ENCODE measurements at places on chromosomes 2 and 18.

GRCh38 chr2:225937625-225938187 is 538.2 kb downstream of the NYAP2 start:
- DNase-seq, result no peak

DNA sequence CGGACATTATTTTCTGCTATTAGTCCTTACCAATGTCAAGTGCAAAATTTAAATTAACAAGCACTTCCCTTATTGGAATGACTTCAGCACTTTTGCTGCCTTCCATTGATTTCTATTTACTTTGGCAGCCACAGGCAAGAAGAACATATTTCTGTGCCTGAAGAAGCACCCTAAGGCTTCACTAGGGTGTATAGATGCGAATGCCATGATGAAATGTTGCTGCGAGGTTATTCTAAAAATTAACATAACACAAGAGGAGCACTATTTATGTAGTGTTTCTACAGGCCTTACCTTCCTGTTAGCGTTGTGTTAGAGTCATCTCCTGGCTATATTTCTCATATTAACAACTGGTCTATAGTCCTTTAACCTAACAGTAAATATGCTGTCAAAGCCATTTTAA is 365.0 kb upstream of the HNRNPA3 start:
- no peak for DNase-seq

DNA sequence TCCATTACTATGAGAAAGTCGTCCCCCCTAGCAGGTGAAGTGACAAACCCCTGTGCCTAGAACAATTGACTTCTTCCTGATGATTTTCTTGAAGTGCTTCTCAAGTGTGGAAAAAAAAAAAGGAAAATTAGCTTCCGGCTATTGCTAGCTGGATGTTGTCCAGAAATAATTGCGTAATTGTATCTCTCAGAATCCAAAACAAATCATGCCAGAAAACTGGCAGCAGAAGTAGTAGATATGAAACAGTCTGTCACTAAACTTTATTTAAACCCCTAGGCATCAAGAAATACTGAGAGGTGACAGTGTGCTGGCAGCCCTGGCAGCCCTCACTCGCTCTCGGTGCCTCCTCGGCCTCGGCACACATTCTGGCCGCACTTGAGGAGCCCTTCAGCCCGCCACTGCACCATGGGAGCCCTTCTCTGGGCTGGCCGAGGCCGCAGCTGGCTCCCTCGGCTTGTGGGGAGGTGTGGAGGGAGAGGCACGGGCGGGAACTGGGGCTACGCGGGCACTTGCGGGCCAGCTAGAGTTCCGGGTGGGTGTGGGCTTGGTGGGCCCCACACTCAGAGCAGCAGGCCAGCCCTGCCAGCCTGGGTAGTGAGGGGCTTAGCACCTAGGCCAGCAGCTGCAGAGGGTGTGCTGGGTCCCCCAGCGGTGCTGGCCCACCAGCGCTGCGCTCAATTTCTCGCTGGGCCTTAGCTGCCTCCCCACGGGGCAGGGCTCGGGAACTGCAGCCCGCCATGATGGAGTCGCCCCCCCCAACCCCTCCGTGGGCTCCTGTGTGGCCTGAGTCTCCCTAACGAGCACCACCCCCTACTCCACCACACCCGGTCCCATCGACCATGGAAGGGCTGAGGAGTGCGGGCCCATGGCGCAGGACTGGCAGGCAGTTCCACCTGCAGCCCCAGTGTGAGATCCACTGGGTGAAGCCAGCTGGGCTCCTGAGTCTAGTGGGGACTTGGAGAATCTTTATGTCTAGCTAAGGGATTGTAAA is 80.5 kb upstream of the ABCA12 start:
- no peak for DNase-seq

DNA sequence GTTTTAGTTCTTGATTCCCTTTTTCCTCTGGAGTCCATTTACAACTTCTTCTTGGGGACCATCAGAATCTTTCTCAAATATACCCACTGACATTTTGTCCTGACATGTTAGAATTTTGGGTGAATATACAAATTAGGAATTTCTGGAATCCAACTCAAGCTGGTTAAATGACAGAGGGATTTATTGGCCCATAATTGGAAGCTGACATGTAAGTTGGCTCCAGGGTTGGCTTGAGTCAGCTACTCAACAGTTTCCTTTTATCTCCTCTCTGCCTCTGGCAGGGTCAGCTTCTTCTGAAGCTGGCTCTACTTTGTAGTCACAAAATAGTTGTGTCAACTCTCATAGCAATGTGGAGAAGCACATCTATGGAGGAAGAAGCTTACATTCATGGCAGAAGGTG is 36.6 kb upstream of the PPP1R1C start:
- DNase-seq, result no peak

DNA sequence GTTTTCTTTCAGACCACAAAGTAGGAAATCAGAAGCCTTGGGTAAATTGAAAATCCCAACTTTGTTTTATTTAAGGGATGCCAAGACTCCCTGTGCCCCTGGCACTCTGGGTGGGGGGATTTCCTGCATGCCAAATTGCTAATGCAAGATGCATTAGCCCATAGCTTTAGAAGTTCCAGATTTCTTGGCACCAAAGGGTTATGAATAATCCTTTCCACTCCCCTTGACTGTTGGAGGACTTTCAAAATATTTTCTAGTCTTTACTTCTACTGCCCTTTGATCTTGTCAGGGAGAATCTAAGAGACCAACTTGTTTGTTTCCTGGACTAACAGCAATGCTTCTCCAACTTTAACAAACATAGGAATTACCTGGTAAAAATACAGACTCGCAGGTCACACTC is 81.8 kb upstream of the TGIF1 start:
- DNase-seq, result no peak

DNA sequence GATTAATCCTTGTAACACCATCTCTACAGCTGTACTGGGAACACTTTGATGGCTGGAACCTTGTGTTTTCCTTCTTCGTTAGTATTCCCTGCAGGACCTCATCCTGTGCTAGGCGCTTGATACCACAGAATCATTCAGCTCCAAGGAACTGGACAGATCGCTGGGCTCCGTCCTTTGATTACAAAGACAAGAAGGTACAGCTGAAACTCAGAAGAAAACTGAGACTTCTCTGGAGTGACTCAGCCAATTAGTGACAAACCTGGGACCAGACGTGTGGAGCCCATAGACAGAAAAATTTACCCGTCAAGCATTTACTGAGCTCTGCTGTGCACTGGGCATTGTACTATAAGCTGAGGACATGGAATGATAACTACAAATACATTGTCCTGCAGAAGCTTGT is 67.3 kb downstream of the NCKAP5 start:
- no peak for DNase-seq

- no peak for DNase-seq
Observed at GRCh38 chr2:10389573-10389972, 58.6 kb downstream of the ODC1 start.

DNA sequence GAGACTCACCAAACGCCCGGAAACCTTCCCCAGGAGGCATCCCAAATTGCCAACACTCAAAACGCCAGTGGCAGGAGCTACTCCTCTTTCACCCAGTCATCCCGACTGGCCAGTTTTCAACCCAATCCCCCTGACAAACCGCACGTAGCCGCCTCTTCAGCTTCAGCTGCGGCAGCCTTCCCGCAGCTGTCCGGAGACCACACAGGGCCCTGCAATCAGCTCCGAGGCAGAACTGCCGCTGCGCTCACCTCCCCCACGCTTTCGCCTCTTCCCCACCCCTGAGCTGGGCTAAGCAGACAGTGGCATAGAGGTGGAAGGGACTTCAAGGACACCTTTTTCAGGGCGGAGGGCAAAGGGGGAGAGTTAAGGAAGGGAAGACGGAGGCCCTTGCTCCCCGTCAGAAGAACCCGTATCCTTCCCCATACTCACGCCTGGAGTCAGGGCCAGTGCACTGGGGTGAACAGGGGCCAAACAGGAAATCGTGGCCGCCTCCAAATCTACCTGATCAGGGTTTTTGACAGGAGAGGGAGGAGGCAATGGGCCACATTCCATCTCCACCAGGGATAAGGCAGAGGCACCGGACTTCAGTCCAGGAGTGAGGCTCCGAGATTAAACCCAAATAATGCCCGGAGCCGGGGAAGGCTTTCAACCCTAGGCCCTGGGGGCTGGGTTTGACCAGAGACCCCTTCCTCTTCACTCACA is 16.9 kb downstream of the CYP26B1 start:
- DNase-seq, result no peak

DNA sequence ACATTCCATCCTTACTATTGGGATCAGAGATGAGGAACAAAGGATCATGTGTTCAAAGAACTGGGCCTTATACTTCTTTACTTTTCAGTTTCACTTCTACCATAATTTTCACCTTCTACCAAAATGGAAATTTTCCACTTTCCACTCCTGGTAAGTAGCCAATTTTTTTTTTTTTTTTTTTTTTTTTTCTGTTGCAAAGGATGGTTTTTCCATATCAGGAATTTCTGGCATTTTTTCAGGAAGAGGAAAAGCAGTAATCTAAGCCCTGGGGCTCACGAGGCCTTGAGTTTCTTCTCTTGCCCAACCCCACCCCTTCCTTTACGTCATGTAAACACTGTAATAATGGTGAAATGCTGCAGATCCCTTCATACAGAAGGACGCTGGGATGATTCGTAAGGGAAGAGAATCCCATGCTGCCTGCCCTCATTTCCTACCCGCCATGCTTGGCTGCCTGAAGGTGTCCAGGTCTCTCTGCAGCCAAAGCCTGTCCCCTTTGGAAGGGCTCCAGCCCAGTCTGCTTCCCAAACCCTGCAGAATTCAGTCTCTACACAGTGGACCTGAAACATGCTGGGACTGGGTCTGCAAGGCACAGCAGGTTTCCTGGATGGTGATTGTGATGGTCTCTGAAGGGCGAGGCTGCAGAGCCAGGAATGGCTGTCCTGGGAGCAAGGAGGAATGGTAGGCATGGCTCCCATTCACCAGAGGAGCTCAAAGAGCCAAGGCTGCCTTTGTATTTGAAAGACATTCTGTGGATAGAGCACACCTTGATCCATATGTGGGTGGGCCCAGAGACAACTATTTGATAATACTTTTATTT is 57.0 kb downstream of the EFR3B start:
- no peak for DNase-seq

GRCh38 chr18:47390410-47391024 is 139.1 kb upstream of the SKOR2 start:
- DNase-seq, result no peak
